Stimulated activated naive CD8-positive, alpha-beta T cell treated with anti-CD3 and anti-CD28 coated beads, Interleukin-15, Interleukin-2, amounts not matched to agents 100 U/mL and 50 U/mL, for 24 hours (primary cell): ENCODE measurements at places on chromosomes 6 and 20.

- no peak for DNase-seq
Observed at GRCh38 chr20:19756761-19757486, 1.1 kb upstream of the RIN2 start.

DNA sequence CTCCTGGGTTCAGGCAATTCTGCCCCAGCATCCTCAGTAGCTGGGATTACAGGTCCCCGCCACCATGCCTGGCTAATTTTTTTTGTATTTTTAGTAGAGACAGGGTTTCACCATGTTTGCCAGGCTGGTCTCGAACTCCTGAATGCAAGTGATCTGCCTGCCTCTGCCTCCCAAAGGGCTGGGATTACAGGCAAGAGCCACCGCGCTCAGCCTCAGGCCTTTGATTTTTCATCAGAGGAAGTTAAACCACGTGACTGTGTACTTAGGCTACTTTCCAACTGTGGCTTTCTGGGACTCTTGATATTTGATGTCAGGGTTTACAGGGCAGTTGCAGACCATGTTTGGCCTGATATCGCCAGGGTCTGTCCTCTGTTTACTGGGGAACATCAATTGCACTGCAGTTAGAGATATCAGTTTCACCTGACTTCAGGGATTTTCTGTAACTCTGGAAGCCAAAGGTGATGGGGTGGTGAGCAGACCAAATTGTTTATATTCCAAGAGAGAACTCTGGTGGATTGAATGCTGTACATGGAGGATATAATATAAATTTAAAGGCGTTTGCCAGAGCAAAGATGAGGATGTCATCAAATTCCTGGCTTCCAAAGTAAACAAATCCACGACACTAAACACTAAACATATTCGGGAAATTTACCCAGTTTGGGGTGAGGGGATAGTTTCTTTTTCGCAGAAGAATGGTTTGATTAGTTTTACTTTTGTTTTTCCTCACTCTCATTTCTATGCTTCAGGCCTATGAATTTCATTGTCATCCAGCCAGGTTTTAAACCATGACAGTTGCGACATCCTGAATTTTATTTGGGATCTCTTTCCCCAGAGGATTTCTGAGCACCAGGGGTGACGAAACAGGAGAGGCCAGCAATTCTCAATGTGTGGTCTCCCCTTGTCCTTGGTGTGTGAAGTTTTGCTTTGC is 4.2 kb downstream of the PSMF1 start:
- DNase-seq, result no peak

- DNase-seq, result no peak
Observed at GRCh38 chr6:94372229-94372628, 952.9 kb upstream of the EPHA7 start.

- DNase-seq, result no peak
Observed at GRCh38 chr20:33803921-33804337, 7.2 kb upstream of the CHMP4B start.
